ENCODE measurements at places on chromosomes 16 and 17.

DNA sequence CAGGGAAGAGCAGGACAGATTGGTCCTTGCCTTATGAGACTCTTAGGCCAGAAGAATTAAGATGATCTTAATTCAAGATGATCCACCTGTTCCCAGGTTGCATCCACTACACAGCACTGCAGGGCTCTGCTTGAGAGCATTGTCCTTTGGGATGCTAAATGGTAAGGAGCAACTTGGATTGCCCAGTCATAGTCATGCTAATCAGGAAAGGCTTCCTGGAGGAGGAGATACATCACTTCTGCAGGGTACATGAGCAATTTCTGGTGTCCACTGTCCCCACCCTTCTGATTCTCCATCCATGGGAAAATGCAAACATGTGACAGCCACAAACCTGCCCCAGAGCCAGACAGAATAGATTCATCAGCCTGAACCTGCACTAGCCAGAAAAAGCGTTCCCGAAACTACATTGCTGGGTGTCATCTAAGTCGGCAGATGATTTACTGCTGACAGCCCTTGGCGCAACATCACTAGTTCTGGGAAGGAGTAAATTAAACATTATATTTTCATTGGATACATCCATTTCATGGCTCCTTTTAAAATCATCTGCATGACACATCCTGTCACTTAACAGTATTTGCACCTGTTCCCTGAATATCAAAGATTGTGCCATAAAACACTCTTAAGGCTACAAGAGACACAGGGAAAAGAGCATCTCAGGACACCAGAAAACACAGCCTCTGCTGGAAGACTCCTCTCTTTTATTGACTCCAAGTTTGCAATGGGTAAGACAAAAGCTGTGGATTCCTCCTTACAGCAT, 282.2 kb downstream of the MAF start:
- no peak for DNase-seq

DNA sequence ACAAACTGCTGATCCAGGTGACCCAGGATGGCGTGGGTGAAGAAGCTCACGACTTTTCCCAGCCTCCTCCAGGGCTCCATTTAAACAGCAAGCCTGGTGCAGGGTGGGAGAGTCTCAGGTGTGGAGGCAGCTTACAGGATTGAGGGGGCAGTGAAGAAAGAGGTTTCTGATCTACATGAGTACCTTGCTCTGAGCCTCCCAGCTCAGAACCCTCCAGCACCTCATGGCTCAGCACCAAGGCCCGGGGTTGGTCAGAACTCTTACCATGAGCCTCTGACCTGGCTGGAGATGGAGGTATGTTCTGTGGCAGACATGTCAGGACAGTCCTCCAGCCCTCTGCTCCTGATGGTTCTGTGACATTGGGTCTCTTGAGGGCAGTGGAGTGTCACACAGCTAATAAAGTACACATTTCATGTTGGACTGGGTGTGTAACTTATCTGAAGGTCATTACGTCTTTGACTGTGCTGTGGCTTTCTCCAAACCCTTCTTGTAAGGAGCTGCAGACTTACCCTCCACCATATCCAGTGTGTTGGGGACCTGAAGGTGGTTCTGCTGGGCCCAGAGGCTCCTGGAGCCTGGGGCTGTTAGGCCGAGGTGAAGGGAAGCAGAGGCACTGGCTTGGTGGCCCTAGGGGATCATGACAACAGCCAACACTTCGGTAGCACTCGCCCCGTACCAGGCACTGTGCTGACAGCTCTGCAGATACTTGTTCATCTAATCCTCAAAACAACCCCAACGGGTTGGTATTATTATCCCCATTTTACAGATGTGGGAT, 3.8 kb upstream of the DCAF7 start:
- no peak for DNase-seq

GRCh38 chr16:77721752-77722308, 484 bp upstream of the NUDT7 start:
- no peak for DNase-seq

DNA sequence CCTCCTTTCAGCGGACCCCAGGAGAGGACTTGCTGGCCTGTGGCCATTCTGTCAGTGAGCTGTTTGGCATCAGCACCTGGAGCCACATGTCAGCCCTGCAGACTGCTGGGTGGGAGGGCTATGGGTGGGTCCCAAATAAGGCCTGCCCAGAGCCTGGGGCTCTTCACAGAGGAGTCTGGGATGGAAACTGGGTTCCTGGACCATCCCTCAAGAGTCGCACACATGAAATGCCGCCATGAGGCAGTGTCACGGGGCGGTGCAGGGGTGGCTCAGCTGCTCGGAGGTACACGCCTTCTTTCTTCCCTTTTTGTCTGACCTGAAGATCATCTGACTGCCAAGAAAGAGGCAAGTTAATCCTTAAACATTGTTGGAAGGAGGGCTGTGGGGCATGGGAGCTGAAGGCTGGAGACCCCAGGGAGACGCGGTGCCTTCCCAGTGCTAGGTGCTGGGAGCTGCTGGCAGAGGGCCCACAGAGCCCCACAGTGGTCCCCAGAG, 14.8 kb downstream of the MPRIP start:
- no peak for DNase-seq

DNA sequence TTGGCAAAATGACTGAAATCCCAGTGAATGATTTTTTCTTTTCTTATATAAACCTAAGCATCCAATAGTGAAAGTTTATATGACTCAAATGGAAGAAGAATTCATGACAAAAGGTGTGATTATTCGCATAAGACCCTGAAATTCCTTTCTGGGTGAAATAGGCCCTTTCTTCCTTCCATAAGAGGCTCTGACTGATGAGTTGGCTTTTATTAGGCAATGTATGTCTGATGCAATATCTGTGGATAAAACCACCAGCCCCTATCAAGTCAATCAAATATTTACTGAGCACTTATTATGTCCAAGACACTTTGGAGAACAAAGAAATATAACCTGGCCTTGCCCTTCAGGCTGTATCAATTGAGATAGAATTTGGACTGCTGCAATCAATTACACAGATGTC, 316.6 kb downstream of the CDH13 start:
- no peak for DNase-seq

DNA sequence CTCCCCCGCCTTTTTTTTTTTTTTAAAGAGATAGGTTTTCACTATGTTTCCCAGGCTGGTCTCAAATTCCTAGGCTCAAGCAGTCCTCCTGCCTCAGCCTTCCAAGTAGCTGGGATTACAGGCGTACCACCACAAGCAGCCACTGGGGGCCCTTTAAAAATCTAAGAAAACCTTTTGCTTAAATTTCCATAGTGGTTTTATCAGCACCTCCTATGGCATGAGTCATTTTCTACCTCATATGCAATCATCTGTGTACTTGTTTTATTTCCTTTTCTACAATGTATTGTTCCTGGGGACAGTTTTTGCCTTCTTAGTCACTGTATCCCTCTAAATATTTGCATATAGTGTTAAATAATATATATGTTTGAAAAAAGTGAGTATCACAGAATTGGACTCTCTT, 29.2 kb downstream of the GNA13 start:
- DNase-seq: no peak

DNA sequence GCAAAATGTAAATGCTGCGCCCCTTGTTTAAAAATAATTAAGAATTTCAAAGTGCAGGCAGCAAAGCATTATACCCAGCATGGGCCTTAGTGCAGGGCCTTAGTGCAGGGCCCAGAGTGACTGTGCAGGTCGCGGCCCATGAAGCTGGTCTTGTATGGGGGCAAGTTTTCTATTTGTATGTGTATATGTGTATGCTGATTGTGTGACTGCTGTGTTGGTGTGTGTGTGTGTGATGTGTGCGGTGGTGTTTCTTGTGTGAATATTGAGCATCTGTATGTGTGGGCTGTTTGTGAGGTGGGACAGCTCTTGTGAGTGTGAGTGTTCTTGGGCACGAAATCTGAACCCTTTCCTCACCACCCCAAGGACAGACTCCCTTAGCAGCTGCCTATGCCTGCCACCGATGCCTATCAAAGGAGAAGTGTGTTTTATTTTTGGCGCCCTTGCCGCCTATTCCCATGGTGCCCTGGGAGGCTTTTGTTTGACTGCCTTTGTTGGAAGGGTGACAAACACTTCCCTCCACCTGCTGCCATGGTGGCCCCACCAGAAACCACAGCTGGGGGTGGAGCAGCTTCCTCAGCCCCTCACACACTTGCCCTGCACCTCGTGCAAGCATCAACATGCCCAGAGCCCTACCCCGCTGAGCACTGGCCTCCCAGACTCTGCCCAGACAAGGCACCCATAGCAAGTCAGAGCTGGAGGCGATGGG, 18.0 kb downstream of the CCR7 start:
- no peak for DNase-seq

- no peak for DNase-seq
Measured at GRCh38 chr17:9684955-9685621, 39.8 kb downstream of the USP43 start.

GRCh38 chr16:12995721-12996372, 94.4 kb downstream of the SHISA9 start:
- no peak for DNase-seq

DNA sequence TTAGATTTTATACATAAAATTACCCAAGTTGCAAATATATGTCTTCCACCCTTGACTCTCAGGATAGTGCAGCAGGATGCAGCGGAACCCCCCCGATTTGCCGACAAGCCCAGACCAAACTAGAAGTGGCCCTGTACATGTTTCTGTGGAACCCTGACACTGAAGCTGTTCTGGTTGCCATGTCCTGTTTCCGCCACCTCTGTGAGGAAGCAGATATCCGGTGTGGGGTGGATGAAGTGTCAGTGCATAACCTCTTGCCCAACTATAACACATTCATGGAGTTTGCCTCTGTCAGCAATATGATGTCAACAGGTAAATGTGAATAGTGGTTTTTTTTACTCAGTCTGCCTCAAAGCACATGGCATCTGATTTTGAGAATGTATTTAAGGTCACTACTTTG, 70.7 kb downstream of the OMG start:
- DNase-seq: no peak

GRCh38 chr17:38585056-38585917, 20.5 kb downstream of the SRCIN1 start:
- DNase-seq: no peak

DNA sequence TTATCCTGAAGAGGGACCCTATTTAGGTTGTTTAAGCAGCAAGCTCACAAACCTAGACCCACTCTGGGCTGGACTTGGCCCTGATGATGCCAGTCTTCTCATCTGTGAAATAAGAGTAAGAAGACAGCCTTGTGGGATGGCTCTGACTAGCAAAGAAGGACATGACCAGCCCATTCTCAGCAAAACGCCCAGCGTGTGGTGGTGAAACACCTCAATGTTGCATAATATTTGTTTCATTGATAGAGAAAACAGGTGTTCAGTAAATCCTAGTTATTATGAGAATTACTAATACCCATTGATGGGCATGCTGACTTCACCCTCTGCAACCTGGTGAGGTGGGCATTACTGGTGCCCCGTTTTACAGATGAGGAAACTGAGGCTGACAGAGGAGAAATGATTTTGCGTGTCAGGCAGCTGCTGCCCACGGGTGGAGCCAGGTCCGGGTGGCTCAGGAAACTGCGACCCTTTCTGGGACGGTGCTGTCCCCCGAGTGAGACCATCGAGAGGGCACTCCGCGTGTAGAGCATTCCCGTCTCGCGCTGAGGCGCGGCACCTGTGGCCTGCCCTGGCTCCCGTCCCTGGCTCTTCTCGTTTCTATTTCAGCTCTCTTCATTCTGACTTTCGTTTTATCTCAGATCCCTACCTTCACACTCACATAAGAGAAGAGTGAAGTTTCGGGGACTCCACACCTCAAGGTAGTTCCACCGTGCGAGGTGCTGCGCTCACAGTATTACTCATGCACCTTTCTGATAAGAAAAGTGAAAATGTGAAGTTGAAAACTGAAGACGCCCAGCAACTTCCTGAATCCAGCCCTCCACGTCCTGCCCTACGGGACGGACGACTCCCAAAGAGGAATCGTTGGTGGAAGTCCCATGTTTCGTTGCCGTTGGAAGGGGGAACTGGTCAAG, 48.5 kb downstream of the IRF8 start:
- no peak for DNase-seq

DNA sequence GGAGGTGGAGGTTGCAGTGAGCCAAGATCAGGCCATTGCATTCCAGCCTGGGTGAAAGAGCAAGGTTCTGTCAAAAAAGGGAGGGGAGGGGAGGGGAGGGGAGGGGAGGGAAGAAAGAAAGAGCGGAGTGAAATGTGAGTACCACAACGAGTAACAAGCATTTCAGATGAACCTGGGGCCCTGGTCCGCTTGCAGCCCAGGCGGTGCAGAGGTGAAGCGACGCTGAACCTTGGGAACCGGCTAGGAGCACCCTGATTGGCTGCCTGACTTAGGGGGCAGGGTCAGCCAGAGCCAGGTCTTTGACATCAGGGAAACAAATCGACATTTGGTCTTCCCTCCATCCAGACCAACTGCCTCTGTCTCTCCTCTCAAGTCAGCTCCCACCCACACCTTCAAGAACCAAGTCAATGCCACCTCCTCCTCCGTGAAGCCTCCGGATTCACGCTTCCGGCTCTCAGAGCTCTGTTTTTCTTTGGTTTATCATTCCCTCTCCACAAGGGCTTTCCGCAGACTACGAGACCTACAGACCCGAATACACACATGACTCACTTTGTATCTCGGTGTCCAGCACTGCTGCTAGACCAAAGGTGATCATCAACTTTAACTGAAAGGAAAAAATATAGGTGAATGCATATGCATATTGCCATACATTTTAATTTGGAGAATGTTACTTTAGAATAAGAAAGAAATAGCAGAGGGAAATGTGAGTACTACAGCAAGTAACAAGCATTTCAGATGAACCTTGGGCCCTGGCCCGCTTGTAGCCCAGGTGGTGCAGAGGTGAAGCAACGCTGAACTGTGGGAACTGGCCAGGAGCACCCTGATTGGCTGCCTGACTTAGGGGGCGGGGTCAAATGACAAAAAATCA, 19.3 kb downstream of the OR1F1 start:
- no peak for DNase-seq

- no peak for DNase-seq
Measured at GRCh38 chr17:33234233-33234632, 58.9 kb downstream of the ASIC2 start.

GRCh38 chr17:2244545-2245525, 58.8 kb downstream of the SMG6 start:
- DNase-seq: peak; percentile 64

- no peak for DNase-seq
Measured at GRCh38 chr17:65677932-65678331, 116.5 kb upstream of the AXIN2 start.

DNA sequence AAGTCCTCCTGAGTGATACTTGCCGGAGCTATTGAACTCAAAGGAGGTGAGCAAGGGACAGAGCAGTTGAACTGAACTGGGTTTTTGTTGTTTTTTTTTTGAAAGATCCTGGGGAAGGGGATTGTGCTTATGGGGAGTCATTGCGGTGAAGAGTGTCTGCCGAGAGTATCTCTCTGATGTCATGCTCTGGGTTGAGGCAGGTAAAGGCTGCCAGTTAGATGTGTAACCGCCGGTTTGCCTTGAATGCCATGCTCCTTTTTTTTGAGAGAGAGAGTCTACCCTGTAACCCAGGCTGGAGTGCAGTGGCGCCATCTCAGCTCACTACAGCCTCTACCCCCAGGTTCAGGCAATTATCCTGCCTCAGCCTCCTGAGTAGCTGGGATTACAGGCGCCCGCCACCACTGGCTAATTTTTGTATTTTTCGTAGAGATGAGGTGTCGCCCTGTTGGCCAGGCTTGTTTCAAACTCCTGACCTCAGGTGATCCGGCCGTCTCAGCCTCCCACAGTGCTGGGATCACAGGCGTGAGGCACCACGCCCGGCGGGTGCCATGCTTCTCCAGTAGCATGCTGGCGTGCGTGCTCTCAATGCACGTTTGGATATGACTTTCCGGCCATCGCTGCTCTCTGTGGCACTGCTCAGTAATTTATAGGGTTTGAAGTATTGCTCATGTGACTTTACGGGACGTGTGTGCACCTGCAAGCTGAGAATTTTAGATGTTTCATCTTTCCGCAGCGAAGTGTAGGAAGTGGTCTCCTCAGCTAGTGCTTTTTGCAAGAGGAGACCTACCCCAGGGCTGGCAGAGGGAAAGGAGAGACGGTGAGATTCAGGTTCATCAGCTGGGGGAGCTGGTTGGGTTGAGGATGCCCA, 8.5 kb downstream of the ZC3H18 start:
- no peak for DNase-seq
